ENCODE measurements at places on chromosomes 13 and 19.

GRCh38 chr19:28694812-28695211, 518.1 kb downstream of the UQCRFS1 start:
- H3K4me3 ChIP-seq: no peak overlapping the region
- H3K27ac ChIP-seq: no peak overlapping the region
- no peaks in the 10 kb centered on the region for H3K27me3 ChIP-seq
- DNase-seq: no peak

DNA sequence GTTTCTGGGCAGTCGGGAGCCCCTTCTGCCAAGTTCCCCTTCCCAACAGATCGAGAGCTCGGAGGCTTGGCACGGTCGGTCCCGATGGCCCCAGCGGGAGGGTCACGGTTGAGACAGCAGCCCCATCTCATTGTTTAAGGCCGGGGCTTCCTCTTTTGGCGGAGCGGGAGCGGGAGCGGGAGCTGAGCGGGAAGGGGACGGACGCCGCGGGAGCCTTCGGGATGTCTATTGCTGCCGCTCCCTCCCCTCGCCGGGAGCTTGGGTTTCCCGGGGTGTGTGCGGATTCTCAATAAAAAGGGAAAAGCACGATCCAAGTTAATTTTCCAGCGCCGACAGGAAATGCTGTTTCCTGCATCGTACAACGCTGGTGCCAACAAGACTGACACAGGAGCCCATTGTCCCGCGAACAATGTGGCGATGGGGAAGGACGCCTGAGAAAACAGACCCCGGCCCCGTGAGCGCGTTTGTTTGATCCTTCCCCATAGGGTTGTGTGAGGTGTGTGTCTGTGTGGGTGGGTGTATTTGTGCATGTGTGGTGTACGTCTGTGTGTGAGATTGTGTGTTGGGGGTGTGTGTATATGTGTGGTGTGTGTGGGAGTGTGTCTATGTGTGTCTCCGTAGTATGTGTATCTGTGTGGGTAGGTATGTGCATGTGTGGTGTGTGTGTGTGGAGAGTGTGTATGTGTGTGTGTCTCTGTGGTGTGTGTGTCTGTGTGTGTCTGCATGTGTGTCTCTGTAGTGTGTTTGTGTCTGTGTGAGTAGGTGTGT, 36.3 kb upstream of the FLT1 start:
- H3K36me3 ChIP-seq: no peaks in the 10 kb centered on the region
- H3K27ac ChIP-seq: no peak overlapping the region
- peaks cover 12% of the 10 kb centered on the region for H3K27me3 ChIP-seq
- peak; percentile 70 for DNase-seq
- peaks cover 5% of the 10 kb centered on the region for H3K4me1 ChIP-seq

DNA sequence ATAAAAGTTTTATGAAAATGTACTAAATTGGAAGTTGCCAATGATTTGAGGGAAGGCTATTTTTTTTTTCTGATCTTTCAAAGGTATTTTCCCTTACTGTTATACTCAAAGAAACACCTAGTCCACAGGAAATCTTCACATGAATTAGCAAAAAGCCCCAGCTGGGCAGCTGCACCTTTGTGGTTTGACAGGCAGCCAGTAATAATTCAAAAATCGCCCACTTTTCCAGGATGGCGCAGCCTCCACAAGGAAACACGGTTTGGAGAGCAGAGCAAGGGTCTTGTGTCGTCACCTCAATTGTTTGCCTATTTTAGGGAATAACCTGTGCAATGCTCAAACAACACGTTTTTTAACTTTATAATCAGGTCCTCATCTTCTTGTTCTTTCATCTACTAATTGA, 324.9 kb upstream of the GPC6 start:
- H3K4me3 ChIP-seq: no peak overlapping the region
- no peak overlapping the region for H3K27ac ChIP-seq
- H3K27me3 ChIP-seq: no peaks in the 10 kb centered on the region
- H3K4me1 ChIP-seq: no peaks in the 10 kb centered on the region
- H3K36me3 ChIP-seq: no peaks in the 10 kb centered on the region

DNA sequence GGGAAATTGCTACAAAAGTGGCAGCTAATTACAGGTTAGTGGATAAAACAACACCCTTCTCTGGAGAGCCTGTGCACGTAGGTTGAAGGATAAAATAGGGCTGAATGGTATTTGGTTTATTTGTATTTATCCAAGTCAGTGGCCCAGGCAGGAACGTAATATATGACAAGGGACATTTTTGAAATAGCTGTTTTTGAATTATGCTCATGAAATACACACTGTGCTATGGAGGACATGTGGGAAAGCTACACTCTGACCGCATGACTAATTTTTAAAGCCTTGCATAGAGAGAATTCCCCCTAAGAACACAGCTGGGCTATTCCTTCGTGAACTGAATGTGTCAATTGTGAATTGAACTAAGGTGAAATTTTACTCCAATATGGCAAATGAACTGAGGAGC, 292.1 kb upstream of the MAB21L1 start:
- no peak for DNase-seq
- no peaks in the 10 kb centered on the region for H3K27me3 ChIP-seq
- no peaks in the 10 kb centered on the region for H3K36me3 ChIP-seq
- H3K4me3 ChIP-seq: no peak overlapping the region
- H3K4me1 ChIP-seq: no peaks in the 10 kb centered on the region

DNA sequence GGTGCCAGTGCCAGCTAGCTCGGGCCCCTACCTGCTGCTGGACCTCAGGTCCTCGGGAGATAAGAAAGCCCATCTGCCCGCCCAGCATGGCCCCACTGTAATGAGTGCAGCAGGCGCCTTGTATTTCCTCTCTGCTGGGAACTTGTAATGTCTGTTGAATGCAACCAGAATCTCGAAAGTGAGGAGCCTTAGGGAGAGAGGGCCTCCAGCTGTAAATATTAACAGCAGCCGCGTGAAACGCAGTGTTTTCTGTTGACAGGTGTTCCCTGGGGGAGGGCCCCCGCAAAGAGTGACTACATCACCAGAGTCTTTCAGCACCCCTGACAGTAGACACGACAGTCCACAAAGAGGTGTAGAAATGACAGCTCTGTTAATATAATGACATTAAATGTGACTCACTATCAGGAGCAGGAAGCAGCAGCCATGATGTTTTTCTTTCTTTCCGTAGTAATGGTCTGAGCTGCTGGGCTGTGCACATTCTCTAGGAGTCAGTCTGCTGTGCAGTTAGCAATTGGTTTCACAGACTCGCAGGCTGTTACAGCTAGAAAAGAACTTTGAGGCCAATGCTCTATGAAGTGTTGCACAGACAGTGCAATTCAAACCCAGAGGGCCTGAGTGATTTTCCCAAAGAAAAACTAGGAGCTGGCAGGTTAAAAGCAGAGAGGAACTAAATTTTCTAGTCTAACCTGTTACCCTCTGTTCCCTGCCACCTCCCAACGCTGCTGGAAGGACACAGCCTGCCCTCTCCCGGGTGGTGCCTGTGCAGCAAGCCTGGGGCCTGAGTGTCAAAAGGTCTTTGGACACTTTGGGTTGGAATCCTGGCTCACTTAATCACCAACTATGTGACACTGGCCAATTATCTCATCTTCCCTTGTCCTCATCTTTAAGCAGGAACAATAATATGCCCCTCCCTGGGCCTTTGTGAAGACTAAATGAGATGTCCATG, 58.6 kb upstream of the WASF3 start:
- no peak for DNase-seq
- no peak overlapping the region for H3K27ac ChIP-seq
- no peaks in the 10 kb centered on the region for H3K27me3 ChIP-seq
- H3K36me3 ChIP-seq: no peaks in the 10 kb centered on the region

DNA sequence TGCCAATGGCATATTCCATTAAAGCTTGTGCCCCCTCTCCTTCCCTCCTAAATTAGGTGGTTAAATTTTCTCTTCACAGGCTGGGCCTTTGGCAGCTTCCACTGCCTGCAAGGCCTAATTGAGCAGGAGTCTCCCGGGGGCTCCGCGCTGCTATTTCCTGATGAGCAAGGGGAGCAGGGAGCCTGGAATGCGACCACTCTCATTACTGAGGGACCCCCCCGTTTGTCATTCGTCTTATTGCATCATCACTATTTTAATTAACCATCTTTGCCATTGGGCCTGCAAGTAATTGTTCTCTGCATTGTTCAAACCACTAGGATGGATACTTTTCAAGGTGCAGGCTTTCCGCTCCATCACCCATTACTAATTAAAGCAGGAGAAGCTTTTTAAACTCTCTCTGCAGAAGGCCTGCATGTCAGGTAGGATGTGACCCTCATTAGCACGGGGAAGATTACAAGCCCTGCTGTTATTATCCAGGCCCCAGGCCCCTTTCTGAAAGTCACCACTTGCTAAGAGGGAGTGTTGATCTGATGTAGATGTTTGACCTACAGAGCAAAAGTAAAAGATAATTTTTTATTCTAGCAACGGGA, 142.3 kb downstream of the OXGR1 start:
- H3K4me3 ChIP-seq: no peak overlapping the region
- H3K27ac ChIP-seq: no peak overlapping the region
- H3K27me3 ChIP-seq: no peaks in the 10 kb centered on the region
- H3K36me3 ChIP-seq: no peaks in the 10 kb centered on the region
- DNase-seq: no peak
- no peaks in the 10 kb centered on the region for H3K4me1 ChIP-seq

GRCh38 chr13:85406269-85406975, 392.8 kb downstream of the SLITRK6 start:
- no peaks in the 10 kb centered on the region for H3K36me3 ChIP-seq
- no peak overlapping the region for H3K27ac ChIP-seq
- DNase-seq: no peak
- no peaks in the 10 kb centered on the region for H3K4me1 ChIP-seq

GRCh38 chr19:5966215-5966614, 11.7 kb downstream of the RANBP3 start:
- H3K4me1 ChIP-seq: no peaks in the 10 kb centered on the region
- H3K27me3 ChIP-seq: no peaks in the 10 kb centered on the region
- no peaks in the 10 kb centered on the region for H3K36me3 ChIP-seq

DNA sequence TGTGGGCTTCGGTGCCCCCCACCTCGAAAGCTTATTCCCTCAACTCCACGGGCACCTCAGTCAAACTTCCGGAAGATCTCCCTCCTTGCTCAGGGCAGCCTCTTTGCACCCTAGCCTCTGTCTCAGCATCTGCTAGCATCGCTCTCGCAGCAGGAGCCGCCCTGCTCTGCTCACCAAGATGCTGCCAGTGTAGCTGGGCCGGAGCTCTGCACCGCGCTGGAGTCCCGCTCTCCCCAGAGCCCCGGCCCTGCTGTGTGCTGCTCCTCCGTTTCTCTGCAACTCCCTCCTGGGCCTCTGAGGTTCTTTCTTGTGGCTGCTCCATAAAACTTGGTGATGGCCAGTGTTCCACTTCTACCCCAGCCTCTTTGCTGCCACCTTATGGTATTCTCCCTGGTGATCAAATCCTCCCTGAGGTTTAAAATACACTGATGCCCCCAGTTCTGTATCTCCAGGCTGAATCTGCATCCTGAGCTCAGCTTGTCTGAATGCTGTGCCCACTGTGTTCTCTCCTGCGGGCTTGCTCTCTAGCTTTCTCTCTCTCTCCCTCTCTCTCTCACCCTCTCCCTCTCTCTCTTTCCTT, 198.0 kb downstream of the UQCRFS1 start:
- no peaks in the 10 kb centered on the region for H3K27me3 ChIP-seq
- DNase-seq: no peak
- H3K4me3 ChIP-seq: no peak overlapping the region
- H3K4me1 ChIP-seq: no peaks in the 10 kb centered on the region

DNA sequence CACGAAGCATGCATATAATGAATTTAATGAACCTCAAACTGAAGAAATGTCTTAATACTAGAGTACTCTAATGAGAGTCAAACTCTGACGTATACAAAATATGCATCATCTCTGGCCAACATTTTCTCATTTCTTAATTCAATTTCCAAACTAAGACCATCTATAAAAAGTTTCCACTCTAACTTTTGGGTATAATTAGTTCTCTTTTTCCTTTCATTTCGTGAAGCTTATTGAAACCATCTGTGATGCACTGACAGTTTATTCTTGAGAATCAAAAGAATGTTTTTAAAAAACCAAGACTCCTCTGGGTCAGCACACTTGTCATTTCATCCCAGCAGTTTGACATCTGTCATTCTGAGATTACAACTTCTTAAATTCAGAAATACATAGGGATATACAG, 90.0 kb downstream of the CAB39L start:
- DNase-seq: no peak
- no peak overlapping the region for H3K4me3 ChIP-seq
- H3K27ac ChIP-seq: no peak overlapping the region
- H3K36me3 ChIP-seq: peaks cover 10% of the 10 kb centered on the region
- H3K27me3 ChIP-seq: no peaks in the 10 kb centered on the region

DNA sequence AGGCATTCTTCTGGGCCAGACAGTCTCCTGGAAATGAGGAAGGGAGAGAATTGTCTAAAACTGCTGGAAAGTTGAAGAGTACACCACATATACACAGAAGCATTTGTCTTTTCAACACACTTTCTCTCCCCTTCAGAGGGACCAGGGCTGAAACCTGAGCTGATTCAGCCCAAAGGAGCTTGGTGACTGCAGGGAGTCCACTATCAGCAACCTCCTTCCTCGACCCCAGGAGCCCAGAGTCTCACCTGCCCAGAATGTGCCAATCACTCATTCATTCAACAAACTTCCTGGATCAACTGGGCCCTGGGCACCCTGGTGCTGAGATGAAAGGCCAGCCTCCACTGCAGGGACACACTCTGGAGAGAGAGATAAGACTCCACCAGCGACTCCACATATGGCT, 128.9 kb upstream of the VSTM2B start:
- H3K36me3 ChIP-seq: no peaks in the 10 kb centered on the region
- no peaks in the 10 kb centered on the region for H3K27me3 ChIP-seq
- no peaks in the 10 kb centered on the region for H3K4me1 ChIP-seq
- DNase-seq: no peak

- no peak overlapping the region for H3K4me3 ChIP-seq
- no peaks in the 10 kb centered on the region for H3K36me3 ChIP-seq
- no peaks in the 10 kb centered on the region for H3K27me3 ChIP-seq
- no peak overlapping the region for H3K27ac ChIP-seq
- no peak for DNase-seq
- H3K4me1 ChIP-seq: peaks cover 3% of the 10 kb centered on the region
Measured at GRCh38 chr13:91052876-91053275, 294.6 kb upstream of the MIR17HG start.

DNA sequence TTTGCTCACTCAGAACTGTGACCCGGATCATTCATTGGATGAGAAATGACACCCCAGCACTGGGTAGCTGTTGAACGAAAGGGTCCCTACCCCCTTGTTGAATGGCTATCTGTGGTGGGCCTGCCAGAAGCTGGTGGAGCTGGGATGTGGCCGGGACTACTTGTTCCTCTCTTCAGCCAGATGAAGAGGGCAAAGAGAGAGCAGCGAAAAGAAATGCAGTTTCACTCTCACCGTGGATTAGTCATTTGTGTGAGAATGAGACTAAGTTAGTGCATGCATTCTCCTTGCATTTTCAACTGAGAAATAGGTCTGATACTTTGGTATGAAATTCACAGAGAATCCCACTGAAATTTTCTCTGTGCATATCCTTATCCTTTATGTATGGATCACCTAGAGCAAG, 553.1 kb downstream of the IRS2 start:
- DNase-seq: no peak
- no peak overlapping the region for H3K4me3 ChIP-seq
- no peaks in the 10 kb centered on the region for H3K27me3 ChIP-seq
- H3K27ac ChIP-seq: no peak overlapping the region

GRCh38 chr13:114173745-114174144, 5.3 kb upstream of the CFAP97D2 start:
- H3K27me3 ChIP-seq: no peaks in the 10 kb centered on the region
- no peak for DNase-seq
- no peak overlapping the region for H3K27ac ChIP-seq
- H3K4me3 ChIP-seq: no peak overlapping the region
- no peaks in the 10 kb centered on the region for H3K4me1 ChIP-seq
- no peaks in the 10 kb centered on the region for H3K36me3 ChIP-seq

- H3K27me3 ChIP-seq: peaks cover 72% of the 10 kb centered on the region
- no peaks in the 10 kb centered on the region for H3K36me3 ChIP-seq
- DNase-seq: no peak
- peaks cover 13% of the 10 kb centered on the region for H3K4me1 ChIP-seq
- H3K4me3 ChIP-seq: no peak overlapping the region
- H3K27ac ChIP-seq: no peak overlapping the region
Measured at GRCh38 chr13:78598116-78598781, 5.1 kb downstream of the POU4F1 start.
